NCI-H524 (cell line): ENCODE measurements at places on chromosomes 11 and 22.

GRCh38 chr11:19781351-19781750 lies 68.7 kb downstream of the NAV2 start:
- no peak for DNase-seq

DNA sequence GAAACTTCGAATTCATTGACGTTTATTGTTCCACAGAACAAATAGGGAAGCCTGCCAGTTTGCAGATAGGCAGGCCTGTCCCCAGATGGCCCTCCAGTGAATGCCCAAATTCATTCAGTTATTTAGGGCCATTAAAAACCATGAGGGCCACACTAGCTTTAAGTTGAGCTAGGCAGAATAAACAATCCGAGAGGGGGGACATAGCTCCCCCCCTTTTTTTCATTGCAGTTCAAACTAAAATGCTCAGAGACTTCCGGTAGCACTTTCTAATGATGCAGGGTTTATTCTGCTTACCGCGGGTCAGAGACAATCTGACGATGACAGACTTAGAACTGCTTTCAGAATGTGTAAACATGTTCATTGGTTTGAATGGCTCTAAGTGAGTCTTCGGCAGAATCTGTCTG lies 72.0 kb downstream of the ZBTB16 start:
- no peak for DNase-seq

DNA sequence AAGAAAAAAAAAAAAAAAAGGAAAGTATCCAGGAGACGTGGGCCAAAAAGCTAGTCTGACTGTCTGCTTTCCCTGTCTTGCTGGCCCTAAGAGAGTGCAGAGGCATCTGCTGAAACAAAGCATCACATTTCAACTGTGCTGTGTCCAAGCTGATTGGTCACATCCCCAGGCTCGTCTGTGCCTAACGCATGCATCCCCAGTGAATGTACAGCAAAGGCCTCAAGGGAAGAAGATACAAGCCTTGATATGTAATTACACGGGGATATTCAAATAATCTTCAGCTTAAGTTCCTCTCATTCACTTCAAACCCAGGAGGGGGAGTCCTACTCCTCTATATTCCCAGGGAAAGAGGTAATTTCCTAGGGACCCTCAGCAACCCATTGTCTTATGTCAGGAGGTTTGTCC lies 5.4 kb upstream of the SORL1 start:
- peak; percentile 81 for DNase-seq

- no peak for DNase-seq
Observed at GRCh38 chr22:19239464-19239863, 52.1 kb downstream of the CLTCL1 start.

GRCh38 chr11:102705626-102706025 lies at the start of gene MMP27:
TSS of gene MMP27 (minus strand) at chr11:102705769. CDS start at chr11:102705714, 55 bp downstream.
- DNase-seq: no peak

- DNase-seq: no peak
Observed at GRCh38 chr11:72443016-72443415, 8.7 kb upstream of the CLPB start.

- peak; percentile 56 for DNase-seq
Observed at GRCh38 chr11:12235947-12236743, 125.8 kb downstream of the MICAL2 start.

DNA sequence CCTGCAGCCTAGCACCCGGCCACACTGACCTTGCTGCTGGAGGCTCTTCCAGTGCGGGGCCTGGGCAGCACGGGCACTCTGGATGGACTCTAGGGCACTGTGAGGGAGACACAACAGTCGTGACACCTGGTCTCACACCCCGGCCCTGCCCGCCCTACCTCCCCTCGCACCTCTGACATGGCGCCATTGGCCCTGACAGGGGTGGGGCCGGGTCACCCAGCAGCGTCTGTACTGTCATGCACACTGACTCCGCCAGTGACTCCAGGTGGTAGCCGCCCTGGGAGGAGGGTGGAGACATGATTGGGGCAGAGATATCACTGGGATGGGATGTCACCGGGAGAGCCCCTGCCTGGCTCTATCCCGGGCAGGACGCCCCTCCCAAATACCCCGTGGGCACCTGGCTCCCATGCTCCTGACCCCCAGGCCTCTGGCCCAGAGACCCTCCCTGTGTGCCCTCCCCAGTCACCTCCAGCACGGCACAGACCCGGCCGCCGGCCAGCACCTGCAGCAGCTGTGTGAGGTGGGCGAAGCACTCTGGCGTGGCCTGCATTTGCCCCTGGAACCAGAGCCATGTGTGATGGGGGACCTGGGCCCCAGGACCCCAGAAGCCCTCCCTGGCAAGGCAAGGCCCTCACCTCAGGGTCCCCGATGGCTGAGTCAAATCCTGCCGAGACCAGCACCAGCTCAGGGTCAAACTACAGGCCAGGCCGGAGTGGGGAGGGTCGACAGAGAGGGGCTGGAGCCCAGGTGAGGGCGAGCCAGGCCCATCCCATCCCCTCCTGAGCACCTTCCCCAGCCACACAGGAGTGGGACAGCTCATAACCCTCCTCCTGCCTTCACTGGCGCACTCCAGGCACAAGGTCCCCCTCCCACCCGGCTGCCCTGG lies 2.6 kb downstream of the HDAC10 start:
- DNase-seq: no peak
